ENCODE measurements at places on chromosomes 5 and 9. TPM values are rescaled to one million over a fixed set of nuclear protein-coding genes. Genes with fewer than 3 reads are reported as not detected.

GRCh38 chr5:7825630-7826029 lies 25.3 kb downstream of the CFAP90 start:
- no peak for DNase-seq

- no peak for DNase-seq
Measured at GRCh38 chr5:66609615-66610014, 13.4 kb downstream of the MAST4 start.

C9orf85 gene
- polyA plus RNA-seq: 5.4 TPM

- no peak for DNase-seq
Measured at GRCh38 chr5:125197321-125197720, 450.9 kb upstream of the ZNF608 start.

GKAP1 gene
- polyA plus RNA-seq: 1.5 TPM

- peak; percentile 35 for DNase-seq
Measured at GRCh38 chr5:142888469-142889085, 118.4 kb downstream of the ARHGAP26 start.

GRCh38 chr9:33331377-33331891 lies 41.1 kb downstream of the NFX1 start:
- DNase-seq: no peak

- DNase-seq: no peak
Measured at GRCh38 chr5:120528609-120529008, 64.5 kb downstream of the PRR16 start.

DNA sequence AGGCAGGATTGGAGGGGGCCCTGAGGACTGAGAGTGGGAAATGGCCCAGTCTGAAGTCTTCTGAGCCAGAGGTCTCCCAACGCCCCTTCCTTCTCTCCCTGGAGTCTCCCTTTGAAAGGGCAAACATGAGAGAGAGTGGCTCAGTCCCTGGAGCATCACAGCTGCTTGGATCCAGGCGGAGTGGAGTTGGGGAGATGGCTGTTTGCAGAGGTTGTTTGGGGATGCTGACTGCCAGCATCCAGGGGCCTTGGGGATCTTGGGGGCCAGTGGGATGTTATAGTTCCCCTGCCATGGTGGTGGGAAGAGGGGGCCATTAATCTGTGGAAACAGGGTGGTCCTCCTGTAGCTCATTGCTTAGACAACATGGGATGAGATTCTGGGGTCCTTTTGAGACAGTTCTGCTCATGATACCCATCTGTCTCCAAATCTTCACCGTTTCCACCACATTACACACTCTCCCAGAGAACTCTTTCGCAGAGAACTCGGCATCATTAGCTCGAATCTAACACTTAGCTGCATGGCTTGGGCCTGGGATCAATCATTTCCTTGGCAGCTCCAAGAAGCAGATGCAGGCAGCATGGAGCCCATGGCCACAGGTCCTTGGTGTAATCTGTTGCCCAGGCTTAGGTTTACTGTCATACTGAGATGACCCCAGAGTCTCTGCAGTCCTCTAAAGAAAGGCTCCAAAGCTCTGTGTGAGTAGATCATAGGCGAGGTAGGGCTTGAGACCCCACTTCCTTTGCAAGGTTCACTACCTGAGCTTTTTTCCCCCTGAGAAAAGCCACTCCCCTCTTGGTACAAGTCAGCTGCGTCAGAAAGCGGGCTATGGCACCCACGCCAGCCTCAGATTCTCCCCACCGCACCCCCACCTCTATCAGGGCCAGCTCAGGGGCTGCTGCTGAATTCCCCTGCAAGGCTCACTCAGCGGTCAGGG lies 54.4 kb upstream of the SH3PXD2B start:
- DNase-seq: no peak

INIP gene
- 53.0 TPM for polyA plus RNA-seq

FAM114A2 gene
- polyA plus RNA-seq: 18.4 TPM
